ENCODE measurements at places on chromosomes 6 and 20.

DNA sequence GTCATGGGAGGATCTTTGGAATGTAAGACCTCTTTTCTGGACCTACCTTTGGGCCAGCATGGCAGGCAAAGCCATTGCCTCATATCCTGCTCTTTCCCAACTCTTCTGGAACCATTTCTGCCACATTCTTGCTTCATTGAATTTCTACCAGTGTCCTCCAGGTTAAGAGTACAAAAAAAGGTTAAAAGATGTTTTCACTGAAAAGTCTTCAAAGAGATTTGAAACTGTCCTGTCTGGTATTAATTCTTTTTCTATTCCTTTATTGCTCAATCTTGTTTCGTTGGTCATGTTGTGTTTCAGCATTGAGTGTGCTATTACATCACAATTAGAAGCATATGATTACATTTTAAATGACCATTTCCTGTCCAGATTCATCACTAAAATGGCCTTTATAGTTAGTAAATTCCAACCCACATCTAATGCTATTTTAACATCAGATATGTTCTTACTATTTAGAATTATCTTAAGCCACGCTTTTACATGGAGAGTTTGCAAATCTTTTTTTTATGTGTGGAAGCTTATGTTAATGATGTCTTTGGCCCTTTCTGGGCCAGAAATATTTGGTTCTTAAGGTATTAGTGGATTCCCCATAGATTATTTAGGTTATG is 450.9 kb downstream of the GJA1 start:
- DNase-seq, result no peak

- no peak for DNase-seq
Observed at GRCh38 chr20:43936104-43936770, 21.6 kb downstream of the TOX2 start.

DNA sequence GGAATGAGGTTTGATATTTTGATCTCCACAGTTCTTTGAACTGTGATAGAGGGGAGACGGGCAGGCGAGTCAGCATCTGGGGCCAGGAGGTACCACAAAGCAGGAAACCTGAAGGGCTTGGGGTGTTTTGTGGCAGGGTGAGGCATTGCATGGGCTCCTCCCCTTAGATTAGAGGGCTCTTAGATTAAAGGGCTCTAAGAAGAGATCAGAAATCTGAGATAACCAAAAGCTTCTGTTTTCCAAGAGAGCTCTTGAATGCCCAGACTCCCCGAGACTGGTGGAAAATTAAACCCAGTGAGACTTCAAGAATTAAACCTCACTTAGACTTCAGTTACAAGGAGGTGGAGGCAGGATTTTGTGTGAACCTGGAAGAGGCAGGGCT is 2.4 kb upstream of the GPX5 start:
- no peak for DNase-seq

- DNase-seq, result no peak
Observed at GRCh38 chr6:162069995-162070394, 657.6 kb downstream of the PRKN start.

DNA sequence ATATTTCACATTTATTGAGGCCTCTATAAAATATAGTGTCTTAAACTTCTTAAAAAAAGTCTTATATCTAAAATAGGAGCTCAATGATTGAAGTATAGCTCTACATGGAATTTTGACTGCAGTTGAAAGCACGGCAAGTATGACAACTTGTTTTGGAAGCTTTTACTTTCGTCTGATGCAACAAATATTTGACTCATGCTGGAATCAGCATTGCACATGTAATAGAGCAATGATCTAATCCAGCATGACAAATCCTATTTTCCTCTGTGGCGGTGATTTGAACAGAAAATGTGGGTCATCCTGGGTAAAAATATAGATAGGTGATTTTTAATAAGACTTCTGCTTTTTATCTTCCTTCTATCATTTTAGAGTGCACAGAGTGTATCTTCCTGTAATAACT is 111.6 kb downstream of the TINAG start:
- no peak for DNase-seq

DNA sequence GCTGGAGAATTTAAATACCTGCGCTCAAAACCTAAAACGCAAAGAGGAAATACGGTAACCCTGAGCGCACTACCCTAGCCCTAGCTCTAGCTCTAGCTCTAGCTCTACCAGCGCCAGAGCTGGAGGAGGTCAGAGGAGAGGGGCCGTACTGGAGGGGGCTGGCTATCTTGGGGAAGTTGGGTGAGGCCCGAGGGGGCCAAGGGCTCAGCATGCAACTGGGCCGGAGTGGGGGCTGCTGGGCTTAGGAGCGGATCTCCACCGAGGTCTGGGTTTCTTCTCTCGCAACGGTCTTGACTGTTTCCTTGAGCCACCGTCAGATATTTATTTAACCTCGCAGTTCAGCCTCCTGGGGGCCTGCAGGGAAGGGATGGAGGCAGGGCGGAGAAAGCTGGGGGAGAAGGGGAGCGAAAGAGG is 91.0 kb downstream of the NCR2 start:
- DNase-seq, result no peak

DNA sequence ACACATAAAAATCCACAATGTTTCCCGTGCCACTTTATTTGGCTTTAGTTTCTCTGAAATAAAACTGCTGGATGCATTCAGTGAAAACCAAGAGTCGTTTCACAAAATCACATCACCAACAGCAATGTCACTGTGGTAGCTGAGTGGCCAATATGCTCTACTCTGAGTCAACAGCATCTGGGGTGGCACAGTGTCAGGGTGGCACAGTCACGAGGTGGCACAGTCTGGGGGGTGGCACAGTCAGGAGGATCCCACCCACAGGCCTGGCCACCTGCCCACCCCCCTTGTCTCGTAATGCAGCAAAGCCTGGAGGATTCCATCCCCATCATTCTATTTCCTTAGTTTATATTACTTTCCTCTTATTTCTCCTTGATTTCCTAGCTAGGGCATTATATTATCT is 87.0 kb downstream of the ANKRD60 start:
- no peak for DNase-seq

DNA sequence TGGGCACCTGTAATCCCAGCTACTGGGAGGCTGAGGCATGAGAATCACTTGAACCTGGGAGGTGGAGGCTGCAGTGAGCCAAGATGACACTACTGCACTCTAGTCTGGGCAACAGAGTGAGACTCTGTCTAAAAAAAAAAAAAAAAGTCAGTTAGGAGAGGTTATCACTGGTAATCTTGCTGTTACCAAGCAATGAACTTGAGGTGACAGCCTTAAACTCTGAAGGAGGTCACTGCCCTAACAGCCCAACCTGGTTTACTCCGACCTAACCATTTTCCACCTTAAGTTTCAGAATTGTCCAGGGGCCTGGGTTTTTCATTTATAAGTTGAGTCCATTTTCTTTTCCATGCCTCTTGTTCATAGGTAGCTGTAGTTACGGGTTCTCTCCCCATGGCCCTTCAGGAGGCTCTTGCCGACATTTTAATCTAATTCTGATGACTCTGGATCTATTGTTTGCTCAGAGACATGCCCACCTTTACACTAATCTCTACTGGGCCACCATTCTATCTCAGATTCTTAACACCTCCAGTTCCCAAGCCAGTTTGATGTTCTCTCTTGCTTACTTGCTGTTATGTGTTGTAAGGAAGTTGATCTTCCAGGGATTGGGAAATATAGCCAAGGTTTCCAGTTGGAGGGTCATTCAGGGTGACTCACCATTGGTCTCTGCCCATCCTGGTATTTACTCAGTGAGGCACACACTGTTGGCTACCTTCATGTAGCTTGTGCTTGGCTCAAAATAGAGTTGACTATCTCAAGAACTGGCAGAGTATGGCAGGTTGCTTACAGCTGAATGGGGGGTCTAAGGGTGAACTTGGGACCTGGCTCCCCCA is 29.1 kb downstream of the SHLD1 start:
- peak; percentile 22 for DNase-seq

Measured in hematopoietic multipotent progenitor cell treated with erythropoietin and hydrocortisone succinate and interleukin-3 and kit ligand, for 8 days (in vitro differentiated cells).